Thyroid gland (tissue), 4 donors: ENCODE measurements at places on chromosomes 13 and 19.
A peak's percentile ranks its signal among the peaks of the same experiment; 100 is the strongest.

DNA sequence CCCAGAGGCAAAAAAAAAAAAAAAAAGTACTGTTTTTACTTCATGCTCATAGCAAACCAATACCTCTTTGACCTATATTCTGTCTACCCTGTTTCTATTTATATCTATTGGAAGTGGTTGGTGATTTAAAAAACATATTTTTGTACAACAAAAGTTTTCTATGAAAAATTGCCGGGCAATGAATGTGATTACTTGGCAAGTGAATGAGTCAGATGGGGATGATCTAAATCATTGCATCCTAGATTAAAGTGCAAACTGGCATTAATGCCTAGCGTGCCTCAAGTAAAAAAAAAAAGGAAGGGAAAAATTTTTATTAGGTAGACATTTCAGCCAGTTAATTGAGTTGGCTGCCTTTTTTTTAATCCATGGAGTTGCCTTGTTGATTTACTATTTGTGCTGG, 500.6 kb downstream of the KCTD12 start:
- DNase-seq: no peak

GRCh38 chr19:46303322-46303690, 6.5 kb downstream of the HIF3A start:
- DNase-seq: no peak

GRCh38 chr13:105184201-105184600, 1351.3 kb downstream of the EFNB2 start:
- no peak for DNase-seq

DNA sequence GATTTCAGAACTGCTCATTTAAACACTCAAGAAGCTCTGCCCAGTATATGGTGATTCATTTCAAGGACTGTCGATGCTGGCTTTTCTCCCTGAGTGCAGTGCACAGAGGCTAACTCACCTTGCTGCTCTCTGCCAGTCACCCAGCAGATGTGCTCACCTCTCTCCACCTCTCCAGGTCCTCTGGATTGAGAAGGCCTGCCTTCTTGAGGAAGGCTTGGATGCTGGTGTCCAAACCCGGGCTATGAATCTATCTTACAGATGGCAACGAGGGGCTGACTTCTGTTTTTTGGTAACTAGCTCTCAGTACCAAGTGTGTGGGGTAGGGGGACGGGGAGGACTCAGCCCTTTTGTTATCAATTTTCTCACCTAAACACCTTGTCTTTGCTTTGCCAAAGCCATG, 47.6 kb downstream of the TEX29 start:
- DNase-seq: no peak

DNA sequence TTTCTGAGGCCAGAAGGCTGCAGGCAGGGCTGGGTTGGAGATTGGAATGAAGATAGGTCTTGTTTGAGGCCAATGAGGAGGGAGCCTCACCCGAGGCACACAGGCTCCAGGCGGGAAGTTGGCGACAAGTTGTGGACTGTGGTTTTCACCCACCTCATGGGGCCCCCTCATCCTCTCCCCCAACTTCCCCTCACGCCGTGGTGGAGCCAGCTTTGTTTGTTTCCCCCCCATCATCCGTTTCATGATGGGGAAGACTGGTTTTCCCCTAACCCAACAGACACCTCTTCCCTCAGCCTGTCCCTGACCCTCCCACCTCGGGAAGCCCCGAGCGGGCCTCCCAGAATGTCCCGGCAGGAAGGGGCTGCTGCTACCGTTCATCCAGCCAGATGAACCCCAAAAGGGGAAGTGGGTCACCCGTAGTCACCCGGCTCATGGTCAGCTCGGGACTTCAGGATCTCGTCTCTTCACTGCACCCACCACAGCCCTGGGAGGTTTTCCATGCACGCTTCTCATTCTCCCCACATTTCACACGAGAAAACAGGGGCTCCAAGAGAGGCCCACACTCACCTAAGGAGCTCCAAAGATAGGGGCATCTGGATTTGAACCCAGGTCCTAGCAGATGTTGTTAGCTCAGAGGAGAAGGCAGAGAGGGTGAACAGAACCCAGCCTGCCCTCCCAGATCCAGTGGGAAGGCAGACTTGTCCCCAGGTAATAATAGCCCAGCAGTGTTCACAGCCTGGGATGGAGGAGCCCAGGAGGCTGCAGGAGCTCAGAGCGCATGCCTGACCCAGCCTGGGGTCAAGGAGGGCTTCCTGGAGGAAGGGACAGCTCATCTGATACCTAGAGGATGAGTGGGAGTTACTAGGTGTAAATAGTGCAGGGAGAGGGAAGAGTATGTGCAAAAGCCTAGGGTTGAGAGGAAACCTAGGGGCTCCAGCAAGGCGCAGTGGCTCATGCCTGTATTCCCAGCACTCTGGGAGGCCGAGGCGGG, 23.5 kb downstream of the CEACAM16 start:
- DNase-seq: no peak

GRCh38 chr19:53664152-53664551, 32.4 kb downstream of the DPRX start:
- no peak for DNase-seq

DNA sequence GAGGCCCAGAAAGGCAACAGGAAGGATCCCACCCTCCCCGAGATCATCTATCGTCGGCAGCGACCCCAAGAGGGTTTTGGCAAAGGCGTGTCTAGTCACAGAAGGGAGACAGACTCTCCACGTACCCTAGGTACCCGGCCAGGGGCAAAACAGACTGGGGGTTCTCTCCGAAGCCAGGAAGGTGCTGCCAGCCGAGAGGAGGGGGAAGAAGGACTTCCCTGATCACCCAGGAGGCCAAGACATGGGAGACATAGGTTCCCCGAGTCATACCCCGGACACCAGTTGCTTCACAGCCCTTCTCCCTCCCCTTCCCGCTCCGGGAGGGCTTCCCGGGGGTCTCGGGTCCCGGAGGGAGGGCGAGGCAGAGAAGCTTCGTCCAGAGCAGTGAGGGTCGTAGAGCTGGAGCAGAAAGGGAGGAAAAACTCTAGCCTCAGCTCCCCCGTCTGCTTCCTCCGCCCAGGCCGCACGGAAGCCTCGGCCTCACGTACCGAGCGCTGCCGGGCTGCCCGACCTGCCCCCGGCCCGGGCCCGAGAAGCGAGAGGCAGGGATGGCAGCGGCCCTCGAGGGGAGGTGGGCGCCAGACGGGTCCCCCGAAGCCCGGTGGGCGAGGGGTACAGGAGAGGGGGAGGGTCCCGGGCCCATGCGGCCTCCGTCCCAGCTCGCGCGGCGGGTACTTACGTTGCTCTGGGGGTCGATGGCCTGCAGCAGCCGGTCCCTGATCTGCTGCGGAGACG, 644 bp downstream of the MED26 start:
- no peak for DNase-seq

DNA sequence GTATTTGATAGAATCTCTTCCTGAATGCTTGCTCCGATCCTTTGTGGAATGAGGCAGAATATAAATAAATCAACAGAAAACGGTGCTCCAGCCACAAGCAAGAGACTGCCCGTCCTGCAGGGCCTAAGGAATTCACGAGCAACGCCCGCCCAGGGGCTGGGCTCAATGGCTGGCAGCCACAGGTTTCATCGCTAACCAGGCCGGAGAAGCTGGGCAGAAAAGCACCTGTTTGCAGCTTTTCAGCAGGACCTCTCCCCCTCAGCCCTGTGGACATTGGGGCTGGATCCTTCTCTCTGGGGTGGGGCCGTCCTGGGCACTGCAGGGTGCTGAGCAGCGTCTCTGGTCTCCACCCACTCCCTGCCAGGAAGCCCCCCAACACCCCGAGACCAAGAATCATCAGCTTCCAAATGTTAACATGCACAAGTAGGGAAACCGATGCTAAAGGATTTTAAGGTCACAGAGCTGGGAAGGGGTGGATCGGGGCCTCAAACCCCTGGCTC, 102.5 kb downstream of the GADD45B start:
- peak; percentile 67 for DNase-seq

DNA sequence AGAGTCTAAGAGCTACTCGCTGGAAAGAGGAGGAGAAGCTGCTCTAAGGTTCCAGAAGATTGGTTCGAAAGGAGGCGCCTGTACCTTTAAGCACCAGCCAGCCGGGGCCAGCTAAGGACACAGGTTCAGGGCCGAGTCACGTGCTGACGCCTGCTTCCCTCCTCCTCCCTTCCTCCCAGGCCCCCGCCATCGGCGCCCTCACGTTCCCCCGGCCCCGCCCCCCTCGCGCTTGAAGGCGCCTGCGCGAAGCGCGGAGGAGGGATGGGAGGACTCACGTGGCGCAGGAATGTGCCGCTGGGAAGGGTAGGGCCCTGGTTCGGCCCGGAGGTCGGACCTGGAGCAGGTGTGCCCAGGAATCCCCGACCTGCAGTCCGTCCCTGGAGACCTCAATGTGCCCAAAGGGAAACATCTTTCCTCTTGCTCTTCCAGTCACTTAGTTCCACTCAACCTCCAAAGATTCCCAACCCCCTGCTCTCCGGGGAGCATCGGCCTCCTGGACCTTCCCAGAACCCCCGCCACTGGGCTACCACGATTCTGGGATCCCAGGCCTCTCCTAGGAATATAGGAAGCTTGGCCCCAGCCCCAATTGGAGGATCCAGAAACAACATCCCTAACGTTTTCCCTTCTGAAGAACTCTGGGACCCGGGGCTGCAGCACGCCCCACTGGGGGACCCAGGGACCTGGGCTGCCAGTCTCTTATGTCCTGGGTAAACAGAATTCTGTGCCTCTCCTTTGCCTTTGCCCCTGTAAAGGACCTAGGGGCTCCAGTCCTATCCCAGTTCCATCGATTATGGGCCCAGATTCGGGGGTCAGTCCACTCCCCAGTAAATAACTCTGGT, 2.5 kb downstream of the DBP start:
- DNase-seq: peak; percentile 100

DNA sequence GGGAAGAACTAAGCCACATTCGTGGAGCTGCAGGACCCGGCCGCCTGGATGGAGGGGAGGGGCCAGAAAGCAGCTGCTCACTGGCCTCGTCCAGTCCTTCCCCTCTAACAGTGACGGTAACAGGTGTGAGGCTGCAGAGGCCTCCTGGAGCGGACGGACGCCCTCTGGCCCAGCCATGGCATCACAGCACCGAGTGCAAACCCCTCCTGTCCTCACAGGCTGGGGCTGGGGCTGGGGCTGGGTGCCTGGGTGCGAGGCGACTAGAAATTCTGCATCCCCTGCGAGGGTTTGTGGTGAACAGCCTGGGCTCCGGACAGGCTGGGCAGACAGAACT, 3.6 kb downstream of the MICOS13 start:
- DNase-seq: no peak

- DNase-seq: no peak
Observed at GRCh38 chr19:6091771-6092291, 18.5 kb downstream of the RFX2 start.

- no peak for DNase-seq
Observed at GRCh38 chr13:68099631-68100030, 869.5 kb upstream of the PCDH9 start.

DNA sequence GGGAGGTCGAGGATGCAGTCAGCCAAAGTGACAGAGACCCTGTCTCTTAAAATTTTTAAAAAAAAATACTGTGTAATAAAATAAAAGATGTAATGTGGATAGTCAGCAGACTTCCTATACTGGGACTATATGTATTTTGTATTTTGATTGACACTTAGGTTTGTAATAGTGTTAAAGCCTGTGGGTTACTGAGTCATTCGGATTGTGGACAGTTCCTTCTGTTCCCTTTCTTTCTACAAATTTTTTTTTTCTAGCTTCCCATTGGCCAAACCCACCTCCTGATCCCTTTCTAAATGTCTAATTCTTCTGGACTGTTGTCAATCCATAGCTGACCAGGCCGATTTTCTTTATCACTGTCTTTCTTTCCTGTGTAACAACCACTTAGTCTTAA, 108.0 kb downstream of the DNAJC3 start:
- no peak for DNase-seq
